A673 (cell line): ENCODE measurements at places on chromosomes 3 and 15. TPM values are rescaled to one million over a fixed set of nuclear protein-coding genes. Genes with fewer than 3 reads are reported as not detected.

- DNase-seq: no peak
Measured at GRCh38 chr3:15307580-15307979, 24.8 kb downstream of the SH3BP5 start.

DNA sequence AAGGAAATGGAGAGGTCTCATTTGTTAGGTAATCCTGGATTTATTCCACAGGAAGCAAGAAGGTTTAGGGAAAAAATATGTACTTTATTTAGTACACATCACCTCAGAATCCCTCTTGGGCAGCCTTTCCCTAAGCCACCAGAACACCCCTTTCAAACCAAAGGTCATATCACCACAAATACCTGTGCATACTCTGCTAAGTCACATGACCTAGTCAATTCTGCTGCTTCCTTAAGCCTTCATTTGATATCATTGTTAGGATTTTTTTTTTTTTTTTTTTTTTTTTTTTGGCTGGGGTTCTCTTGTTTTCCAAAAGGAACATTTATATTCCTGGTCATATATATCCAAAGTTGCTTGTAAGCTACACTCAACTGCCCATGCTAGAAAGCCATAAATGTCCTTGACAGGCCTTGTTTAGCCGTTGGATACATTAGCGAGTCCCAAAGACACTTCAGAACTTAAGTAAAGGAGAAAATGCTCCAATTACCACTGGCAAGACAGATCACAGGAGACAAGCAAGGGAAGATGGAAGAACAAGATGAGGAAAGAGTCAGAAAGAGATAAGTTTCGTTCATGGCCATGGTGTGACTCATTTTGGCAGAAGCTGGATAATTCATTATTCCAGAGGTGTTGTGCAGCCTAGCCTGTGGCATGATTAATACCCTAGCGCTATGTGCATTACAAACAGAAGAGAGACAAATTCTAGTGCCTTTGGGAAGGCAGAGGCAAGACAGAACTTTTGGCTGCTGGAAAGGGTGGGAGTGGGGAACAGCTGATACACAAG lies 155.6 kb upstream of the SLC2A2 start:
- no peak for DNase-seq

Gene NRROS
- 0.64 and 0.92 TPM in 2 replicates for total RNA-seq

Gene CYP1A2
- total RNA-seq: not detected in 2 replicates

DNA sequence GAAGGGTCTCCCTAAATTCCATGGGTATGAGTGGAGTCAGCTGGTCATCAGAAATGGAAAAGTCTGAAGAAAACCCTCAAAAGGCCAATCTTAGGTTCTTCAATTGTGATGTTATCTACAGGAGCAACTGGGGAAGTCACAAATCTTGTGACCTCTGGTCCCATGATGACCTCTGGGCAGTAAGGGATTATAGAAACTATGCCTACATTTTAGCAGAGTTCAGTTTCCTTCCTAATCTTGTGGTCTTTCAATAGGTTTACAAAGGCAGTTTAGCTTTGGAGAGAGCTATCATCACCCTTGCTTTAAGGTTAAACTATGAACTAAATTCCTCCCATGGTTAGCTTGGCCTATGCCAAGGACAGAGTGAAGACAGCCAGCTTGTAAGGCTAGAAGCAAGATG lies 225.1 kb downstream of the DPH6 start:
- no peak for DNase-seq

DNA sequence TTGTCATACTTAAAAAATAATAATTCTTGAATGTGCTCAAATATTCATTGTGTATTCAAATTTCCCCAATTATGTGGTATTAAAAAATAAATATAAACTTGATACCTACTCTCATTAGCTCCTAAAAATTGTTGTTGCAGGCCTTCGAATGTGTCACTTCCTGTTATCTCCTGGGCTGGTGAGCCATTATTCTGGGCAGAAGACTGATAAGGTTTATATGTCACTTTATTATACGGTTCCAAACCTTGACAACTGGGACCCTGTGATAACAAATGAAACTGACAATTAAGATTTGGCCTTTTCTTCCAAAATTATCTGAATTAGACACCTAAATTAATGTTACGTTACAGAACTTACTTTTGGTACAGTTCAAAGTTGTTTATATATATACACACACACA lies 15.0 kb downstream of the CEP152 start:
- no peak for DNase-seq
